Left ventricle myocardium inferior (tissue), 1 donor: ENCODE measurements at places on chromosomes 13 and 19. TPM values are rescaled to one million over a fixed set of nuclear protein-coding genes. Genes with fewer than 3 reads are reported as not detected.
A peak's percentile ranks its signal among the peaks of the same experiment; 100 is the strongest.

The OXGR1 gene
- total RNA-seq: not detected

The POLRMT gene
- total RNA-seq: 54.3 TPM

The C13orf42 gene
- total RNA-seq: not detected

The CBARP gene
- total RNA-seq: 0.96 TPM

GRCh38 chr19:14533450-14533849 is 4.1 kb downstream of the TECR start:
- H3K36me3 ChIP-seq: no peaks in the 10 kb centered on the region
- DNase-seq: no peak

DNA sequence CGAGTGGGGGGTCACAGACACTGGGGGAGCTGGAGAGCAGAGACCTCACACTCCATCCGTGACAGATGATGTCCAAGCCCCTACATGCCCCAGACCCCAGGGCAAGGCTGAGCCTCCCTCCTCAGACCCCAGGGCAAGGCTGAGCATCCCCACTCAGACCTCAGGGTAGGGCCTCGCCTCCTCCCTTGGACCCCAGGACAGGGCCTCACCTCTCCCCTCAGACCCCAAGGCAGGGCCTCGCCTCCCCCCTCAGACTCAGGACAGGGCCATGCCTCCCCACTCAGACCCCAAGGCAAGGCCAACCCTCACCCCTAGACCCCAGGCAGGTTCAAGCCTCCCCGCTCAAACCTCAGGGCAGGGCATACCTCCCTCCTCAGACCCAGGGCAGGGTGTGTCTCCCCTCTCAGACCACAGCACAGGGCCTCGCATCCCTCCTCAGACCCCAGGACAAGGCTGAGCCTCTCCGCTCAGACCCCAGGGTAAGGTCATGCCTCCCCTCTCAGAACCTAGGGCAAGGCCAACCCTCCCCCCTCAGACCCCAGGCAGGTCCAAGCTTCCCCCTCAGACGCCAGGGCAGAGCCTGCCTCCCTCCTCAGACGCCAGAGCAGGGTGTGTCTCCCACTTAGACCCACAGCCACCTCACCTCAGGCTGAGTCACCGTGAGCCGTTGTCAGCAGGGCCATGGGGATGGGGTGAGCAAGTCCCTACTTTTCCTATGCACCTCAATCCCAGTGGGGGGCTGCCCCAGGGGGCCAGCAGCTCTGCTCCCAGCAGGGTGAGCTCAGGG is 1.7 kb upstream of the S1PR4 start:
- H3K27ac ChIP-seq: no peak overlapping the region
- no peak overlapping the region for H3K4me3 ChIP-seq
- DNase-seq: no peak
- no peaks in the 10 kb centered on the region for H3K27me3 ChIP-seq
- no peaks in the 10 kb centered on the region for H3K36me3 ChIP-seq
- H3K4me1 ChIP-seq: peaks cover 15% of the 10 kb centered on the region

GRCh38 chr19:511101-511851 is 4.0 kb downstream of the TPGS1 start:
- peaks cover 38% of the 10 kb centered on the region for H3K4me1 ChIP-seq
- no peaks in the 10 kb centered on the region for H3K27me3 ChIP-seq
- peaks cover 5% of the 10 kb centered on the region for H3K36me3 ChIP-seq
- peak overlapping the region; percentile 74 for H3K27ac ChIP-seq

DNA sequence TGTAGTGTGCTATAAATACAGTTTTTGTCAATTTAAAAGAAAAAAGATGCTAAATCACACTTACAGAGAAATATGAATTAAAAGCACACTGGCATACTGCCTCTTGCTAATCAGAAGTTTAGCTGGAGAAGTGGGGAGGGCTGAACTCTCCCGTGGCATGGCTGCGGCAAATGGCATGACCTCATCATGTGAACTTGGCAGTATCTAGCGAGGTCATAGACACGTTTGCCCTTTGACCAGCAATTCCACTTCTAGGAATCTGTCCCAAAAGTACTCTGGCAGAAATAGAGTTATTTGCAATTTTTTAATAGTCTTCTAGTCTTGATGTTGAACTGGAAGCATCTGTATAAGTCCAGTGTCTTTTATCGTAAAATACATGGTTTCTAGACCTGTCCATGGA is 42.0 kb upstream of the MCF2L start:
- H3K4me3 ChIP-seq: no peak overlapping the region
- H3K27me3 ChIP-seq: peaks cover 40% of the 10 kb centered on the region
- H3K4me1 ChIP-seq: peaks cover 29% of the 10 kb centered on the region

- no peak overlapping the region for H3K4me3 ChIP-seq
- H3K36me3 ChIP-seq: peaks cover 5% of the 10 kb centered on the region
- DNase-seq: no peak
Observed at GRCh38 chr13:77749344-77749880, 51.9 kb downstream of the SLAIN1 start.

- H3K27me3 ChIP-seq: peaks cover 34% of the 10 kb centered on the region
- H3K36me3 ChIP-seq: peaks cover 41% of the 10 kb centered on the region
- DNase-seq: no peak
- H3K27ac ChIP-seq: no peak overlapping the region
- peak overlapping the region; percentile 33 for H3K4me3 ChIP-seq
- H3K4me1 ChIP-seq: peaks cover 24% of the 10 kb centered on the region
Observed at GRCh38 chr19:58395979-58396627, 647 bp downstream of the RNF225 start.

DNA sequence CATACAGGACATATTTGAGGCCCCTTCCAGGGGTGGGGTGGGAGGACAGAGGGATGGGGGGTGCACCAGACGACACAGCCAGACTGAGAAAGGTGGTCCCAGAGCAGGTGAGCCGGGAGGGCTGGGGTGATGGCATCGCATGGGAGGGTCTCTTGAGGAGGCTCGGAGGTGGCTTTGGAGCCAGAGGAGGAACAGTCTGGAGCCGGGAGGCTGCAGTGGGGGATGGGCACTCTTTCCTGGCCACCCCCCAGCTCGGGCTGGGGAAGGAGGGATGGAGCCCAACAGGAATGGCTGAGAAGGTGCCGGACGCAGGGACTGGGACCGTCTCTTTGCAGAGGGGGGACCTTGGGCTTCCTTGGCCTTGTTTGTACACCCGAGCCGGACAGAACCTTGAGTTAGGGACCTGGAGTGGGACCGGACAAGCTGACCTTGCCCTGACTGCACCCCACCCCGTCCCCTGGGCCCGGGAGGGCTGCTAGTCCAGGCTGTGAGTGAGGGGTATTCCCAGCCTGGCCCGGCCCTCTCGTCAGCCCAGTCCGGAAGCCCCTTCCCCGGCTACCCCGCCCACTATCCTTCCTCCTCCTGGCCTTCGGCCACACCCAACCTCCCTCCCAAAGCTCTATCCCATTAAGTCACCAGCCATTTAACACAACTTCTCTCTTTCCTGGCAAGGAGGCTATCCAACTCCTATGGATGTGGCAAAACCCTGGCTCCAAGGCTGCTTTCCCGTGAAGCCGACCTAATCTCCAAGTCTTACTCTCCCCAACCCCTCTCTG is 816 bp upstream of the TBXA2R start:
- H3K36me3 ChIP-seq: peaks cover 17% of the 10 kb centered on the region
- peak overlapping the region; percentile 72 for H3K4me3 ChIP-seq
- peak overlapping the region; percentile 92 for H3K27ac ChIP-seq
- DNase-seq: peak; percentile 72
- peaks cover 30% of the 10 kb centered on the region for H3K27me3 ChIP-seq
- H3K4me1 ChIP-seq: peaks cover 69% of the 10 kb centered on the region

DNA sequence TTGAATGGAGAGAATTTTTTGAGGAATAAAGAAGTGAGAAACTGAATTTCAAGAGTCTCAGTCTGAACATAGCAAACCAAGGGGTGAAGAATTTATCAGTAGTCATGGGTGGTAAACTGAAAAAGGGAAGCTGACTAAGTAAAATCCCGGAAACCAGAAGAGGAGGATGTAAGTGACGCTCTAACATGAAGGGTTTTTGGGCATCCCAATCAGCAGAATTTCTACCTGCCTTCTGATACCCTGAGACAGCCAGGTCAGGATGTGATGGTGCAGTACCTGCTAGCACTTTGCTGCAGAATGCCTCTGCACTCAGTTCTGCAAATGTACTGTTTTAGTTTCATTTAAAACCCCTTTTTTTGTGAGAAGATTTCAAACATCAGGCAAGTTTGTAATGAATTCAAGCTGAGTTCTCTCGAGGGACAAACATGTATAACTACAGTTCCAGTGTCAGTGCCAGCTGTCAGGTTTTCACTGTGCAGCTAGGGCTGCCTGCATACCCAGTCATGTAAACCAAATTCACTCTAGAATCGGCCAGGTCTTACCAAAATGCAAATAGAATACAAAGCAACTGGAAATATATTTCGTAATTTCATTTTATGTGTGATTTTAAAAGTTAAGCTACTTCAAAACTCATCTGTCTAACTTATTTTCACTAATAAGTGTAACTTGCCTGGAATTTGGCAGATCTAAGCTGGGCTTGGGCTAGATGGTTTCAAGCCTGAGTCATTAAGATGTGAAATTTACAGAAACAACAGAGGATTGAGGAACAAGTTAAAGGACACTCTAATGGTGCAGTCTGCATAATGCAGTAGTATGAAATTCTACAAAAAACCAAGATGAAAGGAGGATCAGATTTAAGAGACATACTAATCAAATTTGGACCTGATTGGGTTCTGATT is 13.8 kb downstream of the METTL21C start:
- peaks cover 39% of the 10 kb centered on the region for H3K36me3 ChIP-seq
- H3K27me3 ChIP-seq: no peaks in the 10 kb centered on the region
- H3K4me3 ChIP-seq: no peak overlapping the region
- no peaks in the 10 kb centered on the region for H3K4me1 ChIP-seq

DNA sequence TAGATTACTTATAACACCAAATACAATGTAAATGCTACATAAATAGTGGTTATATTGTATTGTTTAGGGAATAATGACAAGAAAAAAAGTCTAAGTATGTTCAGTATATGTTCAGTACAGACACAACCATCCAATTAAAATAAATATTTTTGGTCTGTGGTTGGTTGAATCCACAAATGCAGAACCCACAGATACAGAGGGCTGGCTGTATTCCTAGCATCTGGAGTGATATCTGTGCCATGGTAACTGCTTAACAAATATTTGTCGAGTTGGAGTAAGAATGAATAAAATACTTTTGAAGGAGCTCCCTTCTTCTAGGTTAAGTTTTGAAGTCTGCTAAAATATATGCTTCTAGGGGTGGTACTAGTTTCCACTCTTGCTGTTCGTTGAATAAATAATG is 241.0 kb downstream of the KLF5 start:
- no peaks in the 10 kb centered on the region for H3K36me3 ChIP-seq
- no peak overlapping the region for H3K27ac ChIP-seq
- H3K27me3 ChIP-seq: no peaks in the 10 kb centered on the region
- no peak for DNase-seq

- H3K4me3 ChIP-seq: no peak overlapping the region
- H3K27me3 ChIP-seq: peaks cover 61% of the 10 kb centered on the region
- no peak for DNase-seq
- H3K27ac ChIP-seq: no peak overlapping the region
Observed at GRCh38 chr13:20190481-20191310, 2.0 kb downstream of the GJB2 start.
